Sigmoid colon (tissue), 7 donors: ENCODE measurements at places on chromosomes 2 and 18. TPM values are rescaled to one million over a fixed set of nuclear protein-coding genes. Genes with fewer than 3 reads are reported as not detected.

The CAPN13 gene
- not detected for total RNA-seq

The SNORC gene
- total RNA-seq: 0.27 TPM

The CHRNA1 gene
- total RNA-seq: not detected

The SP140 gene
- total RNA-seq: not detected

The GPC1 gene
- 27.4 TPM for total RNA-seq

The TSPYL6 gene
- total RNA-seq: not detected

GRCh38 chr2:210591663-210592062 is 35.3 kb downstream of the CPS1 start:
- no peak overlapping the region for H3K4me3 ChIP-seq
- no peak for DNase-seq
- H3K36me3 ChIP-seq: no peaks in the 10 kb centered on the region
- H3K27ac ChIP-seq: no peak overlapping the region
- no peaks in the 10 kb centered on the region for H3K4me1 ChIP-seq

GRCh38 chr2:69565431-69565839 is 78.1 kb downstream of the AAK1 start:
- peak; percentile 64 for DNase-seq
- H3K36me3 ChIP-seq: no peaks in the 10 kb centered on the region
- no peak overlapping the region for H3K27ac ChIP-seq
- no peak overlapping the region for H3K4me3 ChIP-seq
- no peaks in the 10 kb centered on the region for H3K27me3 ChIP-seq

DNA sequence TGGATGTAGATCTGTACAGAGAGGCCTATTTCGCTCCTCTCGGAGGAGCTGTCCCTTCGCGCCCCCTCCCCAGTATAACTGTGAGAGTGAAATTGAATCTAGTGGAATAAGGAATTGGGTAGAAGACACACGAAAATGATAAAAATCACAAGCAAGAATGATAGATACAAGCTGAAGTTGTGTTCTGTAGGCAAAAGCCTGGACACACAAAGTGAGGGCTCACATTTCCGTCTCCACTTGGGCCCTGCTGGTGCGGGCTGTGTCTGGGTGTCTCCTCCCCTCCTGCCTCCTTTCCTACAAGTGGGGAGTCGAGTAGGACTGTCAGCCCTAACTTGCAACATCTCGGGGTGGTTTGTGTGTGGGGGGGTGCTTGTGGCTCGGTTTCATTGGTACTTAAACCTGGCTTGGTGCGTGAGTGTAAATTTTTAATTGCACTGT is 457 bp upstream of the SP9 start:
- no peak for DNase-seq
- H3K27me3 ChIP-seq: peaks cover 93% of the 10 kb centered on the region
- no peaks in the 10 kb centered on the region for H3K36me3 ChIP-seq
- H3K4me1 ChIP-seq: peaks cover 54% of the 10 kb centered on the region
- H3K4me3 ChIP-seq: no peak overlapping the region

- peaks cover 89% of the 10 kb centered on the region for H3K36me3 ChIP-seq
- no peaks in the 10 kb centered on the region for H3K4me1 ChIP-seq
- no peaks in the 10 kb centered on the region for H3K27me3 ChIP-seq
These were observed 50.7 kb downstream of the ATIC start for GRCh38 chr2:215362562-215362904.

GRCh38 chr18:58177896-58178470 is 134.0 kb downstream of the NEDD4L start:
- no peak for DNase-seq
- H3K27me3 ChIP-seq: no peaks in the 10 kb centered on the region
- peaks cover 30% of the 10 kb centered on the region for H3K4me1 ChIP-seq
- H3K27ac ChIP-seq: peak overlapping the region; percentile 50
- H3K36me3 ChIP-seq: no peaks in the 10 kb centered on the region

DNA sequence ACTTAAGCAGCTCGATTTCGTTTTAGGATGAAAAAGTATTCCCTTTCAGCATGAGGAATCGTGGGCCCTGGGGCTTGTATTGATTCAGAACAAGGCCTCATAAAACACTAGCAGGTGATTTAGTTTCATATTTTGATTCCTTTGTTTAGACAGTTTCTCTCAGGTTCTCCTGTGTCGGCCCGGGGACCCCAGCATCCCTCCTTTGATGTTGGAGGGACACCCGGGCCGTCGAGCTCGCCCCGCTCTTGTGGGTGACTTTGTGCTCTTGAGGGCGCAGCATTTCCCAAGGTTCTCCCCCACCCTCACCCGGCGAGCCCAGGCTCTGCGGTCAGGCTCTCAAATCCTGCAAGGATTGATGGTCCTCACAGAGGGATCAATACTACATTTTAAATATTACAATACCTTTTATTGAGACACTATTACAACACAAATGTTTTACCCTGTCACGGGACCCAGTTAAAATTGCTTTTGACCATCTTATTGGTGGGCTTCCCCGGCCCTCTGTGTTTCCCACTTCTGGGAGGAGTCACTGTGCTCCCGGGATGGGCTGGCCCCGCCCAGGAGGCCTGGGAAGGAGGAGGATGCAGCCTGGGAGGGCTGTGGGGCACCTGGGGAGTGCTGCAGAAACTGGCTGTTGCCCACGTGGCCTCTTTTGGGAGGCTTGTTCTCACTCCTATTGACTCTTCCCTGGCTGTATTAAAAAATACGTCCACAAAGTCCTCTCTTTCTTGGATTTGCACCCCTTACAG is 222.6 kb downstream of the INSIG2 start:
- H3K27ac ChIP-seq: no peak overlapping the region
- peaks cover 22% of the 10 kb centered on the region for H3K27me3 ChIP-seq
- no peaks in the 10 kb centered on the region for H3K36me3 ChIP-seq
- H3K4me3 ChIP-seq: peak overlapping the region; percentile 39
- no peaks in the 10 kb centered on the region for H3K4me1 ChIP-seq

DNA sequence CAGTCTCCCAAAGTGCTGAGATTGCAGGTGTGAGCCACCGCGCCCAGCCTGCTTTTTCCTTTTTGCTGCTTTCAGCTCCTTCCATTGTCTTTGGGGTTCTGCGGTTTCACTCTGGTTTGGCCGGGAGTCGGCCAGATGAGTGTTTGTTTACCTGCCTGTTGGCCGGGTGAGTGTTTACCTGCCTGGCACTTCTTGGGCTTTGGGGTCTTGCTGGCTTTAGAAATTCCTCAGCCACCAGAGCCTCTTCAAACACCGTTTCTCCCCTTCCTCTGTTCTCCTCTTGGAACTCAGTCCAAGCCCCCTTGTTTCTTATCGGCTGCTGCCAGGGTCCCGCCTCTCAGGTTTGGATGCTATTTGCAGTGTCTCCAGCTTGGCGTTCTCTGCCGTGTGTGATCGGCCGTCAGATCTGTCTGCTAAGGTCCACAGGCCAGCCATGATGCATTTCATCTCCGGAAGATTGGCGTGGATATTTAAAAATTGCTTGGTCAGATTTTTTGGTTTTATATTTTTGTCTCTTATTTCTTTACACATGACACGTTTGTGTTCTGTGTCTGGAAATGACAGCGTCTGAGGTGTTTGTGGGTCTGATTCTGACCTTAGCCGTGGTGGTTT is 14.2 kb upstream of the GAL3ST2 start:
- no peak overlapping the region for H3K4me3 ChIP-seq
- no peak overlapping the region for H3K27ac ChIP-seq
- peak; percentile 42 for DNase-seq
- H3K36me3 ChIP-seq: no peaks in the 10 kb centered on the region
- H3K4me1 ChIP-seq: no peaks in the 10 kb centered on the region

- peaks cover 30% of the 10 kb centered on the region for H3K4me1 ChIP-seq
- H3K36me3 ChIP-seq: no peaks in the 10 kb centered on the region
- H3K27ac ChIP-seq: no peak overlapping the region
- H3K27me3 ChIP-seq: no peaks in the 10 kb centered on the region
- no peak overlapping the region for H3K4me3 ChIP-seq
These were observed 27.5 kb downstream of the BIN1 start for GRCh38 chr2:127079358-127079920.

DNA sequence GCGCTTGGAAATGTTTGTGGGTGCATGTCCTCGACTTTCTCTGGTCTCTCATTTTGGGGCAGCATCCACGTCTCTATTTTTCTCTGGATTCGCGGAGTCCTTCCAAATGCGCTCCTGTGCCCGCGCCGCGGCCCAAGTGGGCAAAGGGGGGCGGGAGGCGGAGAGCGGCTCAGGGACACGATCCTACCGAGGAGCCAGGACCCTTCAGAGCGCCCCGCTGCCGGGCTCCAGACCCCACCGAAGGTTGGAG is 990 bp downstream of the EPAS1 start:
- H3K4me1 ChIP-seq: no peaks in the 10 kb centered on the region
- no peaks in the 10 kb centered on the region for H3K36me3 ChIP-seq
- no peak for DNase-seq
- H3K4me3 ChIP-seq: peak overlapping the region; percentile 67
- H3K27ac ChIP-seq: peak overlapping the region; percentile 90
- no peaks in the 10 kb centered on the region for H3K27me3 ChIP-seq

- no peak overlapping the region for H3K27ac ChIP-seq
- H3K4me1 ChIP-seq: no peaks in the 10 kb centered on the region
- no peaks in the 10 kb centered on the region for H3K36me3 ChIP-seq
- DNase-seq: no peak
These were observed 192.8 kb upstream of the ZNF521 start for GRCh38 chr18:25544546-25545287.

DNA sequence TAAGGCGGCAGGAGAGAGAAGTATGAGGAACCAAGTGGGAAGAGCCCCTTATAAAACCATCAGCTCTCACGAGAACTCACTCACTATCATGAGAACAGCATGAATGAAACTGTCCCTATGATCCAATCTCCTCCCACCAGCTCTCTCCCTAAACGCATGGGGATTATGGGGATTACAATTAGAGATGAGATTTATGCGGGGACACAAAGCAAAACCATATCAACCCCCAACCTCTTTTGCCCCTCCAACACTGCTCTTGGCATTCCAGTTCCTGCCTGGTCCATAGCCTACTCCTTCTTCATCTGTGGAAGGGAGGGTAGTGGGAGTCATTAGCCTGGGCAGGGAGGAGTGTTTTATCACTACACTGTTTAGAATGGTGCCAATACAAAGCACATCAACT is 1.4 kb upstream of the EHD3 start:
- H3K27me3 ChIP-seq: no peaks in the 10 kb centered on the region
- no peak for DNase-seq
- no peak overlapping the region for H3K4me3 ChIP-seq
- no peaks in the 10 kb centered on the region for H3K36me3 ChIP-seq

DNA sequence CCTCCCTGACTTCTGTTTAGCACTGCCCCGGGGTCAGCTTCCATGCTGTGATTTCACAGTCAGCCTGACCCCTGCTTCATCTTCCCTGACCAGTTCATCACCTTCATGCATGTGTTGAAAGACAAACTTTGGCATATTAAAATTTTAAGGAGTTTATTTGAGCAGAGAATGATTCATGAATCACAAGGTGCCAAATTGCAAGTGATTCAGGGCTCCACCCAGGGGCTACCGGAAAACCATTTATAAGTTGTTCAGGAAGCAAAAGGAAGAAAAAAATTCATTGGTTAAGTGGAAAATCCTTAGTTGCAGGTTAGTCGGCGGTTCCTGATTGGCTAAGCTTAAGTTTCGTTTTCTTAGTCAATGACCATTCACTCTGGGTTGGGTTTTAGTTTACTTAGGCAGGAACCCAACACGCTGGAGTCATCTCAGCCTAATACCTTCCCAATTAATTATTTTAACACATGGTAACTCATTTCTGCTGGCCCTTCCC is 10.6 kb downstream of the IL1F10 start:
- H3K36me3 ChIP-seq: no peaks in the 10 kb centered on the region
- no peak overlapping the region for H3K27ac ChIP-seq
- no peaks in the 10 kb centered on the region for H3K27me3 ChIP-seq
- no peak overlapping the region for H3K4me3 ChIP-seq
- no peaks in the 10 kb centered on the region for H3K4me1 ChIP-seq

DNA sequence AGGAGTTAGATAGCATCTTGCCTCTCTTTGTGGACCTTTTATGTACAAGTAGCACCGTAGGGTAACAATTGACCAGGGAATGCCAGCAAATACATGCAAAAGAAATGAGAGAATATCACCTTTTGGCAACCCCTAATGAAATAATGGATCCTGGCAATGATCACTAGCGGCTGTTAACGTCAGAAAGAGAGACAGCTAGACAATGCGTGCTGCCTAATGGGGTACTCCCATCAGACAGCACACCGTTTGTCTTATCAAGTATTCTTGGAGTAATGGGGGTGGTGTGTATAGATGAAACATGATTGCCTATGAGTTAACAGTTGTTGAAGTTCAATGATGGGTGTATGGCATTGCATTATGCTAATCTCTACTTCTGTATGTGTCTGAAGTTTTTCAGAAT is 1.6 kb downstream of the ELAC1 start:
- DNase-seq: no peak
- no peaks in the 10 kb centered on the region for H3K27me3 ChIP-seq
- no peaks in the 10 kb centered on the region for H3K36me3 ChIP-seq
- H3K4me1 ChIP-seq: peaks cover 24% of the 10 kb centered on the region
- H3K27ac ChIP-seq: peak overlapping the region; percentile 100

DNA sequence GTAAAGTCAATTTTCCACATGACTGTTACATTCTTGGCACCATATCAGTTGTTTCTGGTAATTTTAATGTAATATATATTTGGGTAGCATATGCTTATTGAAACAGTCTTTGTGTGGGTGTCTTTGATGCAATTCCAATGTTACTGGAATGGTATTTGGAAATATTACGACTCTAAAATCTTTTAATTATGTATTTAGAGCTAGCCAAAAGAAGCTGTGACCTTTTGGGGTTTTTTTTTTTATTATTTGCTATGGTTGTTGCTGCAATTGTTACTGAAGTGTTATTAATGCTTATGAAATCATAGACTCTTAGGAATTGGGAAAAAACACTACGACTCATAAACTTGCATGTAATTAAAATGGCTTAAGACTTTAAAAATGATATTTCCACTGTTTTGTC is 95.9 kb downstream of the AOX1 start:
- no peaks in the 10 kb centered on the region for H3K27me3 ChIP-seq
- H3K4me1 ChIP-seq: no peaks in the 10 kb centered on the region
- no peak overlapping the region for H3K27ac ChIP-seq
- H3K36me3 ChIP-seq: no peaks in the 10 kb centered on the region
- no peak for DNase-seq

GRCh38 chr2:19785867-19786266 is 115.9 kb downstream of the TTC32 start:
- H3K27me3 ChIP-seq: no peaks in the 10 kb centered on the region
- no peaks in the 10 kb centered on the region for H3K36me3 ChIP-seq
- no peak for DNase-seq
- no peak overlapping the region for H3K27ac ChIP-seq
- H3K4me3 ChIP-seq: no peak overlapping the region
